ENCODE measurements at places on chromosomes 16 and 17. TPM values are rescaled to one million over a fixed set of nuclear protein-coding genes. Genes with fewer than 3 reads are reported as not detected.

Gene HBQ1
- polyA plus RNA-seq = 0.43 TPM

GRCh38 chr16:55047331-55047730 lies 116.7 kb downstream of the IRX5 start:
- no peak overlapping the region for H3K27ac ChIP-seq
- no peaks in the 10 kb centered on the region for H3K4me1 ChIP-seq
- no peak for DNase-seq
- no peaks in the 10 kb centered on the region for H3K36me3 ChIP-seq

- H3K36me3 ChIP-seq = no peaks in the 10 kb centered on the region
- no peak overlapping the region for H3K4me3 ChIP-seq
- no peaks in the 10 kb centered on the region for H3K4me1 ChIP-seq
- H3K27ac ChIP-seq = no peak overlapping the region
- peak; percentile 86 for DNase-seq
These were observed 5.3 kb upstream of the WIPI1 start for GRCh38 chr17:68462381-68463210.

- no peak overlapping the region for H3K4me3 ChIP-seq
- no peak for DNase-seq
- H3K27ac ChIP-seq = no peak overlapping the region
- no peaks in the 10 kb centered on the region for H3K27me3 ChIP-seq
- peaks cover 4% of the 10 kb centered on the region for H3K4me1 ChIP-seq
These were observed 7.7 kb upstream of the AKTIP start for GRCh38 chr16:53510704-53511070.

GRCh38 chr16:67999985-68000384 lies 701 bp upstream of the DPEP2 start:
- H3K36me3 ChIP-seq = no peaks in the 10 kb centered on the region
- no peaks in the 10 kb centered on the region for H3K4me1 ChIP-seq
- H3K27ac ChIP-seq = peak overlapping the region; percentile 80
- peaks cover 2% of the 10 kb centered on the region for H3K27me3 ChIP-seq

Gene CDRT15
- polyA plus RNA-seq = not detected
